ENCODE measurements at places on chromosomes 5 and 9.

DNA sequence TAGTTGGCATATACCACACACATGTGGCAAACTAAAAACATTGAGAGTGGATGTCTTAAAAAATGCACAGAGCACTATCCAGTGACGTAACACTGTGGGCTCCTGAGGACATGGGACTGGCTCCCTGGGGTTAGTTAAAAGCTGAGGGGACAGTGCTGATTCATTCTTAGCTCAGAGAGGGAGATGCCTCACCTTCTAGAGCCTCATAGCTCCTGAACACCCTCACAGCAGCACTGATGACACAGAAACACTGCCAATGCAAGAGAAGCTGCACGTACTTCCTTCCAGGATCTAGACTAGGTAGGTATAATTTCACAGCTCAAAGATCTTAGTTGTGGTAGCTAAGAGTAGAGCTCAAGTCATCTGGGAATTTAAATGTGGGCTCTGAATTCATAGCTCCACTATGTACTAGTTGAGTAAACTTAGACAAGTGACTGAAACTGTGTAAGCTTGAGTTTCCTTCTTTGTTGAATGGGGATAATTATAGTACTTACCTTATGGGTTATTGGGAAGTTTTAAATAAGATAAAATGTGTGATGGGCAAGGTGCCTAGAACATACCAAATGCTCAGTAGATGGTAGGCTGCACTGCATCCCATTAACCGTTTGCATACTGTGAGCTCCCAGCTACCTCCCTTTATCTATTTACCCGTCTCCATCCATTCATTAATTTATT lies 279.9 kb downstream of the ASTN2 start:
- DNase-seq, result no peak

DNA sequence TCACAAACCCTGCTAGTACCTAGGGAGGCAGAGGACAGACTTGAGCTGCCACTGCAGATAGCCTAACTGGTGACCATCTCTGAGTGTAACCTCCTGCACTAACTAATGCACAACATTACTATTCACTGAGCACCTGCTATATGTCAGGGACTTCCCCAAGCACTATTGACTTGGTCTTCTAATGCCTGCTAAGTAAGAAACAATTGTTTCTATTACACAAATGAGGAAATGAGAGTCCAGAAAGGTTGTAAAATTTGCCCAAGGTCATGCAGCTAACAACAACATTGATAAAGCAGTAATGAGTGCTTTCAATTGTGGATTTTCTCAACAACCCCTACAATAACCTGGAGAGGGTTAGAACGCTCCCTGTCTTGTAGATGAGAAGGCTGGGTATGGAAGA lies 183.7 kb downstream of the ZNF462 start:
- DNase-seq, result no peak

GRCh38 chr9:14526504-14526903 lies 166.7 kb downstream of the ZDHHC21 start:
- DNase-seq, result no peak

DNA sequence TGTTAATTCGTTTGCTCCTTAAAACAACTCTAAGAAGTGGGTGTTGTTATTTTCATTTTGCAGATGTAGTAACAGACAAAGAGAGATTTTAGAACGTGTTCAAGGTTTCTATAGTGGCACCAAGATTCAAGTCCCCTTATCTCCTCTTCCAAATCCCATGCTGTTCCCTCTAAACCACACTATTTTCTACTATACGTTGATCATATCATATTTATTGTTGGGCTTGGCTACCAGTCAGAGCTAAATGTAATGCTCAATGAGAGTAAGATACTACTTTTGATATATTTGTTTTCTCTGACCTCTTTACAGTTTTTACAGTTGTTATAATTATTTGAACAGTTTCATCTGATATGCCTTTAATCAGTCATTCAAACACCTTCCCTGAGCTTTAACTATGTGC lies 212.9 kb downstream of the EFNA5 start:
- DNase-seq, result no peak

DNA sequence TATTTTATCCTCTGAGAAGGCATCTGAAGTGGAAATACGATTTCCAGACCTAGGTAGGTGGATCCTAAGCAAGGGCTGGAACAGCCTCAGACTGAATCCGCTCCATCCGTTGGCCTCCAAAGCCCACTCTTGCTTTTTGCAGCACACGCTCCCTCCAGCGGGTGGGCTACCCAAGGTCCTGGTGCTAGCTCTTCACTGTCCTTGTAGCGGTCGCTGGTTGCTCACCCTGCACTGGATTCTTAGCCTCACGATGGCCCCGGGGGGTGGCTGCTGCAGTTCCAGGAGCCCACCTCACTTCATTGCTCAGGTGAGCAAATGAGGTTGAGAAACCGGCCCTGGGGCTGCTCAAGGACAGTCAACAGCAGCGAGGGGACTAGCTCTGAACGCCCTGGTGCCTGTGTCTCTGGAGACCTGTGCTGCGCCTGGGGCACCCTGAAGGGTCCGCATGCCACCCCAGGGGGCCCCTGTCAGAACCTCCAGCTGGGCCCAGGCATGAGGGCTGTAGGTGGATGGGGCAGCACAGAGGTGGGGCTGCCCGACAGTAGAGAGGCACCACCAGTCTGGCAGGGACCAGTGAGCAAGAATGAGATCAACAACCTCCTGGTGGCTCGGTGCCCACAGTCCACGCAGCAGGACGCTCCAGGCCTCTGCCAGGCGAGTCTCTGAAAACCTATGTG lies 4.3 kb downstream of the MGAT4B start:
- peak; percentile 99 for DNase-seq

DNA sequence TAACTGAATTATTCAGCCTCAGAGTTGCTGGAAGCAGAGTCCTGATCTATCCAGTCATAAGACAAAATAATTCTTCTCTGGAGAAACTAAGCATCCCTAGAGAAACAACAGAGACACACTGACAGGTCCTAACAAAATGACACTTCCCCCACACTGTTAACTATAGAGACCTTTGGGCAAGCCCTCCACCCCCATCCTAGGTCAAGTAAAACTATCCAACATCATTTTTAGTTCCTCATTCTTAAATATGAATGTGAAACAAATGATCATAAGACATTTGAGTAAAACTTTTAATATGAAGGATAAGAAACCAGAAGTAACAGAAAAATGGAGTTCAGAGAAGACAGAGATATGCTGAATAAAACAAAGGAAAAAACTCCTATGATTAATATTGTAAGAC lies 30.9 kb downstream of the CNTLN start:
- no peak for DNase-seq

GRCh38 chr5:140883927-140884697 lies 2.2 kb downstream of the PCDHA13 start:
- no peak for DNase-seq

GRCh38 chr5:165620394-165620793 lies 2115.0 kb downstream of the MAT2B start:
- DNase-seq, result no peak

GRCh38 chr9:6680797-6681146 lies 35.2 kb upstream of the GLDC start:
- DNase-seq, result peak; percentile 63

Measured in H54 (cell line).